ENCODE measurements at places on chromosomes 5 and 9. TPM values are rescaled to one million over a fixed set of nuclear protein-coding genes. Genes with fewer than 3 reads are reported as not detected.
A peak's percentile ranks its signal among the peaks of the same experiment; 100 is the strongest.

GRCh38 chr5:71836084-71836483, 117.0 kb downstream of the CARTPT start:
- H3K27ac ChIP-seq: no peak overlapping the region
- no peaks in the 10 kb centered on the region for H3K36me3 ChIP-seq
- DNase-seq: no peak
- no peaks in the 10 kb centered on the region for H3K27me3 ChIP-seq
- no peak overlapping the region for H3K4me3 ChIP-seq
- peaks cover under 1% of the 10 kb centered on the region for H3K4me1 ChIP-seq

GRCh38 chr5:140857987-140858240, 2.2 kb downstream of the PCDHA10 start:
- no peak overlapping the region for H3K4me3 ChIP-seq
- no peaks in the 10 kb centered on the region for H3K36me3 ChIP-seq
- no peaks in the 10 kb centered on the region for H3K4me1 ChIP-seq
- DNase-seq: no peak
- no peaks in the 10 kb centered on the region for H3K27me3 ChIP-seq

GRCh38 chr5:166302166-166302565, 1989.3 kb upstream of the WWC1 start:
- H3K4me3 ChIP-seq: no peak overlapping the region
- H3K27ac ChIP-seq: no peak overlapping the region
- DNase-seq: no peak
- H3K4me1 ChIP-seq: no peaks in the 10 kb centered on the region

- H3K36me3 ChIP-seq: no peaks in the 10 kb centered on the region
- no peaks in the 10 kb centered on the region for H3K27me3 ChIP-seq
- no peak overlapping the region for H3K4me3 ChIP-seq
- no peak overlapping the region for H3K27ac ChIP-seq
Observed at GRCh38 chr5:122480146-122480545, 168.1 kb downstream of the SNCAIP start.

GRCh38 chr9:89413963-89414638, 83.8 kb downstream of the SEMA4D start:
- H3K4me1 ChIP-seq: peaks cover 12% of the 10 kb centered on the region
- no peak for DNase-seq
- H3K27me3 ChIP-seq: no peaks in the 10 kb centered on the region
- H3K4me3 ChIP-seq: no peak overlapping the region

DNA sequence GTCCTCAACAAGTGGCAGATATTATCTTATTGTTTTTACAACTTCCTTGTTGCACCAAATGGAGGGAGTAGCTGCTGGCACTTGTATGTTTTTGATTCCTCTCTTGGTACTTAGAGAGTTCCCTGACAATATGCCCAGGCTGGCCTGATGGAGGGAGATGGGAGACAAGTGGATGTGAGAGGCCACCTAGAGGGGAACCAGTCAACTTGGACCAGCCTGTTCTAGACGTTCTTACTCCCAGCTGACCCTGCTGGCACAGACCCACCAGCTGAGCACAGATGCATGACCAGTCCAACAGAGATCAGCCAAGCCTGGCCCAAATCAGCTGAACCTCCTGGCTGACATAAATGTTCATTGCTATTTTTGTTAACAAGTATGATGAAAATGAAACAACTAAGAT, 60.9 kb upstream of the GDNF start:
- no peaks in the 10 kb centered on the region for H3K4me1 ChIP-seq
- no peak overlapping the region for H3K27ac ChIP-seq
- H3K27me3 ChIP-seq: peaks cover 4% of the 10 kb centered on the region

DNA sequence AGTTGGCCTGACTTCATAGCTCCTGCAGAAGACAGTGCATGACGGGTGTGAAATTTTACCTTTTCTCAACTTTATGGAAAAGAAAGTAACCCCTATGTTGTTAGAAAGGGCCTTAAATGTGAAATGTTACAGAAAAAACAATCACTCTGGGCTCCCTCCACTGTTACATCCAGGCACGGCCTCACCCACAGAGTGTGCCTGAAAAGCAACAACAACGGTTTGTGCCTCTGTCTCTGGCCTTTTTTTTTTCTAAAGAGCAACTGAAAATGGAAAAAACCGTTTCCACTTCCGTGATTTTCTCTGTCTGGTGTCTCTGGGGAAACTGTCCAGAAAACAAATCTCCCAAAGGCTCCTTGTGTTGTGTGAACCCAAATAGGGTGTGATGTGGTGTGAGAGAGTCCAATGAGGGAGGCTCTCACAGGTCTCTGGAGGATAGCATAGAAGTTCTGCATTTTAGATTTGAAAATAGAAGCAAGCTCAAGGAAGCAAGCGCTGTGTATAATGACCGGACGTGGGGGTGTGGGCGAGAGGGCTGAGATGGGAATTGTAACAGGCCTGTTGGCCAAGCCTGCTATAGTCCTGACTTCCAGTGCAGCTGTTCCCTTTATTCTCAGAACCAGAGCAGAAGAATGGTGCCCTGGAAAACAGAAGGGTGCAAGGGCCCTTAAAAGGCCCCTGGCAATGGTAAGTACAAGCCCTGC, 221.8 kb upstream of the TUT7 start:
- no peaks in the 10 kb centered on the region for H3K4me1 ChIP-seq
- H3K27me3 ChIP-seq: no peaks in the 10 kb centered on the region
- no peak for DNase-seq

DNA sequence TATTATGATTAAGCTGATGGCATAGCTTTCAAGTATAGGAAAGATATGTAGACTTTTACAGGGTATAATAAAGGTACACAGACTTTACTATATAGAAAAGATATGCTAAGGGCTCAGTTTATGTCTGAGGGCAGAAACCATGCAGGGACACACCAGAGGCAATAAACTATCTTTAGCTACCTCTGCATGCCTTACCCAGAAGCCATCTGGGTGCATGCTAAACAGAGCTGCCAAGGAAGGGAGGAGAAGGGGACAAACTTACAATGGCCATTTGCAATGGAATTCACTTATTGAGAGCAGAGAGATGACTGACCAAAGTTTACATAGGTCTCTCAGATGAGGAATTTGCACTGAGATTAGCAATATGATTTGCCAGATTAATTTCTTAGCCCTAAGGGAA, 143.1 kb upstream of the NR4A3 start:
- DNase-seq: no peak
- H3K36me3 ChIP-seq: no peaks in the 10 kb centered on the region
- no peaks in the 10 kb centered on the region for H3K4me1 ChIP-seq
- H3K27me3 ChIP-seq: no peaks in the 10 kb centered on the region
- no peak overlapping the region for H3K4me3 ChIP-seq
- no peak overlapping the region for H3K27ac ChIP-seq

GRCh38 chr9:18390393-18390792, 83.6 kb upstream of the ADAMTSL1 start:
- H3K27ac ChIP-seq: no peak overlapping the region
- DNase-seq: no peak
- peaks cover 5% of the 10 kb centered on the region for H3K4me1 ChIP-seq
- no peaks in the 10 kb centered on the region for H3K36me3 ChIP-seq
- no peaks in the 10 kb centered on the region for H3K27me3 ChIP-seq

DNA sequence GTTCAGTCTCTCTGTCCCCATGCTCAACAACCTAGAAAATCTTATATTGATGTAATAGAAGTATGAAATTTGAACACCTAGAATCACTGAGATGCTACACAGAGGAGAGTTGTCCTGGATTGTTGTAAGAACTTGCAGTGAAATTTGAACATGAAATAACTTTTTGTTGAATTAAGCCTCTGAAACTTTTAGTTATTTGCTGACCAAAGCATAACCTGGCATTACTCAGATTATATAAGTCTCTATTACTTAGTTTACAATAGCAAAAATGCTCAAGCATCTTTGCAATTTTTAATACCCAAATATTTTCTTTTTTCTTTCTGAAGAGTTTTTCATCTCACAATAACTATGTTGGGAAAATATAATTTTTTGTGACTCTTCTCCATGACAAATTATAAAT, 630.7 kb upstream of the ACO1 start:
- no peaks in the 10 kb centered on the region for H3K27me3 ChIP-seq
- DNase-seq: no peak
- H3K36me3 ChIP-seq: no peaks in the 10 kb centered on the region
- no peak overlapping the region for H3K27ac ChIP-seq

- DNase-seq: no peak
- H3K27me3 ChIP-seq: no peaks in the 10 kb centered on the region
- peak overlapping the region; percentile 89 for H3K27ac ChIP-seq
- peak overlapping the region; percentile 53 for H3K4me3 ChIP-seq
Observed at GRCh38 chr9:127779136-127779981, 893 bp upstream of the SH2D3C start.

DNA sequence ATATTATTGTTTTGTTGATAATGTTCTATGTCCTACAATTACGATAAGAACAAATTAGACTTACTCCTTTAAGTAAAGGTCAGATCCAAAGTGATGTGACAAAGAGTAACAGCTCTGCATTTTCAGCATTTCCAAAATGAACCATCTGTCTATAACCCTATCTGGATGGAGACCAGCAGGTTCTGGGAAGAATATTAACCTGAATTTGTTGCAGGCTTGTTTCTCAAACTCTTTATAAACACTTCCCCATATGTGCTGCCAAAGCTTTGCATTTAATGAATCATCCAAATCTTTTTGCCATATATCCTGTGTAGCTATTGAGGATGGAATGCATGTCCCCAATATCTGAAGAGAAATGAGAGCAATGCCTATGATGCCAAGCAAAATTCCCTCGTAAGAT, 198.9 kb upstream of the SLC27A6 start:
- DNase-seq: no peak
- no peaks in the 10 kb centered on the region for H3K27me3 ChIP-seq
- H3K27ac ChIP-seq: no peak overlapping the region
- no peak overlapping the region for H3K4me3 ChIP-seq
- no peaks in the 10 kb centered on the region for H3K36me3 ChIP-seq

- peak overlapping the region; percentile 81 for H3K27ac ChIP-seq
- no peaks in the 10 kb centered on the region for H3K27me3 ChIP-seq
- peaks cover 38% of the 10 kb centered on the region for H3K4me1 ChIP-seq
- DNase-seq: peak; percentile 62
- H3K4me3 ChIP-seq: no peak overlapping the region
Observed at GRCh38 chr5:1545805-1546355, 22.1 kb upstream of the LPCAT1 start.

DNA sequence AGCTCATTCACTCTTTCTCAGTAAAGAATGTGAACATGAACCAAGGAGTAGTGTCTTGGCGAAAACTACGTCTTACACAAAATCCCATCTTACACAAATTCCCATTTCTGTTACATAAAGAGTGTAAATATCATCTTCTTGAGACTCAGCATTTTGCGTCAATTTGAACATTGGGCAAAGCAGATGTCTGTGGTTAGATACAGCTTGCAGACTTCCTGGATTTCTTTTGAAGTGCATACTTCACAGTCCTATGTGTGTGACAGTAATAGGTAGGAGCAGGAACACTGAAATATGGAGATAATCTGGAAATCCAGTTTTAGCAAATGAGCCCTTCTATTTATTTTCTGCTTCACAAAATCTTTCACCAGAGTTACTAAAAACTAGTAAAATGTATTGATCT, 58.8 kb downstream of the C6 start:
- no peak overlapping the region for H3K4me3 ChIP-seq
- DNase-seq: no peak
- no peaks in the 10 kb centered on the region for H3K27me3 ChIP-seq
- no peaks in the 10 kb centered on the region for H3K4me1 ChIP-seq
- H3K27ac ChIP-seq: no peak overlapping the region

Gene NTMT1
- 25.1 TPM for total RNA-seq

Gene LCN12
- 1.9 TPM for total RNA-seq

Gene FGFR4
- 59.7 TPM for total RNA-seq

Gene ISL1
- 0.15 TPM for total RNA-seq
